Esophagus squamous epithelium (tissue), 5 donors: ENCODE measurements at places on chromosomes 1 and 21. TPM values are rescaled to one million over a fixed set of nuclear protein-coding genes. Genes with fewer than 3 reads are reported as not detected.

DNA sequence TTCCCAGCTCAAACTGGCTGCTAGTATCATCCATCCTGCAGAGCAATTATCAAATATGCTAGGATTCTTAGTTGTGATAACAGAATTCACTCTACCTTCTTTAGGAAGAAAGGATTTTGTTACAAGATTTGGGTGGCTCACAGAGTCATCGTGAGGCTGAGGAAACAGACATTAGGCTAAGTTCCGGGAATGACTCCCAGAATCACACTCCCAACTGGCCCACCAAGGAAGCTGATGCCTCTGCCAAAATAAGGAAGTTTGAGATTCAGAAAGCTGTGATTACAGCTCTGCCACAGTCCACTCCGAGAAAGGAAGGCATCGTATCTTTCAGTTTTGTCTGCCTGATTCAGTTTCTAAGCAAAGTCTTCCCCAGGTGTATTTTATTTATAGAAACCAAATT lies 50.6 kb upstream of the LYPLAL1 start:
- no peaks in the 10 kb centered on the region for H3K4me1 ChIP-seq
- H3K36me3 ChIP-seq, result no peaks in the 10 kb centered on the region
- H3K27me3 ChIP-seq, result no peaks in the 10 kb centered on the region
- H3K4me3 ChIP-seq, result no peak overlapping the region
- no peak for DNase-seq

- no peak overlapping the region for H3K27ac ChIP-seq
- H3K4me3 ChIP-seq, result no peak overlapping the region
- H3K27me3 ChIP-seq, result no peaks in the 10 kb centered on the region
Observed at GRCh38 chr1:192493584-192493983, 82.0 kb upstream of the RGS1 start.

DNA sequence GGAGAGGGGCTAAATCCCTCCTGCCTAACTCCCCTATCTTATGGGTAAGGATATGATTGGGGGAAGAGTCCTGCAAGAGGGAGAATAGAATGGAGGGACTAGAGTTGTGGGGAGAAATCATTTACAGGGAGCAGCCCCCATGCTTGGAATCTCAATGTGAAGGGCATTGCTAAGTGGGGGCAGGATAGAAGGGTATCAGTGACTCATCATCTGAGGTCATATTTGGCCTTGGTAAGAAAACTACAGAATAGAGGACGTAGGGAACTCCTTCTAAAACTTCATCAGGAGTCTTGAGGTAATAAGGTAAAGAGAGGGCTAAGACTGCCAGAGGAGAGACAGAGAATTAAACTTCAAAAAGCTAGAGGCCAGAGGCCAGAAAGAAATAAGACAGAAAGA lies 487 bp downstream of the HJV start:
- no peak overlapping the region for H3K4me3 ChIP-seq
- H3K36me3 ChIP-seq, result no peaks in the 10 kb centered on the region
- H3K4me1 ChIP-seq, result peaks cover 8% of the 10 kb centered on the region

- no peak for DNase-seq
- no peak overlapping the region for H3K27ac ChIP-seq
- H3K4me1 ChIP-seq, result no peaks in the 10 kb centered on the region
- H3K36me3 ChIP-seq, result no peaks in the 10 kb centered on the region
- no peaks in the 10 kb centered on the region for H3K27me3 ChIP-seq
Observed at GRCh38 chr1:235025422-235025984, 103.1 kb downstream of the TOMM20 start.

- no peaks in the 10 kb centered on the region for H3K27me3 ChIP-seq
- DNase-seq, result no peak
- no peak overlapping the region for H3K27ac ChIP-seq
- no peak overlapping the region for H3K4me3 ChIP-seq
Observed at GRCh38 chr21:16407403-16408240, 677.8 kb downstream of the USP25 start.

- no peaks in the 10 kb centered on the region for H3K27me3 ChIP-seq
Observed at GRCh38 chr1:183159960-183160359, 26.1 kb upstream of the LAMC2 start.

GRCh38 chr1:188027613-188028012 lies 1198.9 kb downstream of the PLA2G4A start:
- H3K4me3 ChIP-seq, result no peak overlapping the region
- H3K36me3 ChIP-seq, result no peaks in the 10 kb centered on the region
- H3K4me1 ChIP-seq, result no peaks in the 10 kb centered on the region
- no peak overlapping the region for H3K27ac ChIP-seq
- no peak for DNase-seq

- H3K4me1 ChIP-seq, result no peaks in the 10 kb centered on the region
- H3K36me3 ChIP-seq, result no peaks in the 10 kb centered on the region
- H3K27me3 ChIP-seq, result no peaks in the 10 kb centered on the region
- no peak for DNase-seq
Observed at GRCh38 chr21:26624983-26625519, 52.0 kb upstream of the CYYR1 start.

GRCh38 chr1:65769636-65770035 lies 23.1 kb upstream of the PDE4B start:
- no peaks in the 10 kb centered on the region for H3K4me1 ChIP-seq
- H3K36me3 ChIP-seq, result no peaks in the 10 kb centered on the region
- no peak for DNase-seq

- no peaks in the 10 kb centered on the region for H3K36me3 ChIP-seq
- no peak for DNase-seq
- peaks cover 12% of the 10 kb centered on the region for H3K4me1 ChIP-seq
- H3K27me3 ChIP-seq, result no peaks in the 10 kb centered on the region
Observed at GRCh38 chr21:16302851-16303282, 573.1 kb downstream of the USP25 start.

GRCh38 chr1:61887076-61887867 lies 145.0 kb downstream of the PATJ start:
- DNase-seq, result no peak
- no peak overlapping the region for H3K4me3 ChIP-seq
- H3K27me3 ChIP-seq, result no peaks in the 10 kb centered on the region
- H3K4me1 ChIP-seq, result no peaks in the 10 kb centered on the region
- H3K27ac ChIP-seq, result no peak overlapping the region
- H3K36me3 ChIP-seq, result no peaks in the 10 kb centered on the region

GRCh38 chr1:209860293-209860881 lies 32.6 kb downstream of the UTP25 start:
- H3K36me3 ChIP-seq, result peaks cover 7% of the 10 kb centered on the region
- no peak overlapping the region for H3K27ac ChIP-seq
- no peaks in the 10 kb centered on the region for H3K27me3 ChIP-seq
- DNase-seq, result no peak

- no peaks in the 10 kb centered on the region for H3K4me1 ChIP-seq
- no peak overlapping the region for H3K4me3 ChIP-seq
Observed at GRCh38 chr1:212651977-212652376, 43.4 kb downstream of the ATF3 start.

DNA sequence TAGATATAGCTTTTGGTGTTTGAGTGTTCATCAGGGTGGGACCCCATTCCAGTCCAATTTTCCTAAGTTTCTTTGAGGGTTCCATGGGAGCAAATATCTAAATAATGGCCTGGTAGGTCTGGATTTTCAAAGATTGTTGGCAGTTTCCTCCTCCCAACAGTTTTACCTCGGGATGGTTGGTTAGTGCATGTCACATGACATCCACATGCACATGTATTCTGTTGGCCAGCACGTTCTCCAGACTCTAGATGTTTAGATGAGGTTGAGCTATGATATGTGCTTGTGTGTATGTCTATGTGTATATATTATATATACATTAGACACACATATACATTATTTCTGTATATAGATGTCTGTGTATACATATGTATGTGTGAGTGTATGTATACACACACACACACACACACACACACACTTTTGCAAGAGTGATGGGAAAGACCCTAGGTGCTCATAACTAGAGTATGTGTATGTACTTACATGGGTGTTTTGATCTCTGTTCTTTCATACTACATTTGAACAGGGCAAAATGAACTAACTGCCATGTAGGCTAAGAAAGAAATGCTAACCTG lies 5.6 kb downstream of the RGS4 start:
- H3K4me3 ChIP-seq, result no peak overlapping the region
- H3K4me1 ChIP-seq, result no peaks in the 10 kb centered on the region
- no peaks in the 10 kb centered on the region for H3K27me3 ChIP-seq
- DNase-seq, result no peak
- no peak overlapping the region for H3K27ac ChIP-seq

- DNase-seq, result no peak
- no peaks in the 10 kb centered on the region for H3K36me3 ChIP-seq
- no peak overlapping the region for H3K27ac ChIP-seq
- no peaks in the 10 kb centered on the region for H3K27me3 ChIP-seq
- peaks cover 15% of the 10 kb centered on the region for H3K4me1 ChIP-seq
Observed at GRCh38 chr1:185789501-185790193, 55.5 kb downstream of the HMCN1 start.

The ZNF644 gene
- total RNA-seq, result 33.3 TPM

The SPRR2A gene
- 1,658 TPM for total RNA-seq

The ZNF593 gene
- 25.1 TPM for total RNA-seq

The OR2G6 gene
- not detected for total RNA-seq

The ADCY10 gene
- not detected for total RNA-seq

The AQP10 gene
- total RNA-seq, result not detected

The ANGPTL7 gene
- total RNA-seq, result 1.2 TPM

The C21orf58 gene
- total RNA-seq, result 2.4 TPM
